ENCODE measurements at places on chromosomes 1 and 21.

- no peak for DNase-seq
Observed at GRCh38 chr1:208209896-208210589, 34.1 kb downstream of the PLXNA2 start.

- no peak for DNase-seq
Observed at GRCh38 chr1:158147869-158148268, 32.8 kb upstream of the CD1D start.

GRCh38 chr1:174169342-174169741, 10.0 kb downstream of the RABGAP1L start:
- DNase-seq: no peak

DNA sequence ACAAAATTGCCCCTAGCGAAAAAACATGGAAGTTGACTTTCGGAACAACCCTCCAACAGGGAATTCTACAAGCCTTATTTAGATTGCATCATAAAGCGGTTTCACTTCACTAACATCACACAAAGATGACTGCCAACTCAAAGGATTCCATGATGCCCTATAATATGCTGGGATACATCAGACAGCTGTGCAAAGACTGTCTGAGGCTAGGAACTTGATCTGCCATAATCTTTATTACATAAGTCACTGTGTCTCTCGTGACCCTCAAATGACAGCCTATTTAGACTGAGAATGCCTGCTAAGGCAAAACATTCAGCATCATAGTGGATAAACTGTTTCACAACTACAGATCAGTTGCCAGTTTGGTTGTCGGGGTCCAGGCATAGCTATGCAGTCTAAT, 23.8 kb downstream of the FH start:
- no peak for DNase-seq

DNA sequence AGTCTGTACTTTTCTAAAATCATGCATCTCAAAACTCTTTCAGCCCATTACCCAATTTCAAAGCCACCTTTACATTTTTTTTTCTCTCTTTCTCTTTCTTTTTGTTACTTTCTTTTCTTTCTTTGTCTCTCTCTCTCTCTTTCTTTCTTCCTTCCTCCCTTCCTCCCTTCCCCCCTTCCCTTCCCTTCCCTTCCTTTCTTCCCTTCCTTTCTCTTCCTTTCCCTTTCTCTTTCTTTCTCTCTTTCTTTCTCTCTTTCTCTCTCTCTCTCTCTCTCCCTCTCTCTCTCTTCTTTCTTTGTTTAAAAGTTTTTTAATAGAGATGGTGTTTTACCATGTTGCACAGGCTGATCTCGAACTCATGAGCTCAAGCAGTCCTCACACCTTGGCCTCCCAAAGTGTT, 11.5 kb downstream of the ZMYM4 start:
- no peak for DNase-seq

GRCh38 chr21:45820171-45821091, 161.1 kb upstream of the COL6A1 start:
- peak; percentile 63 for DNase-seq

GRCh38 chr1:217019475-217019874, 296.2 kb upstream of the ESRRG start:
- no peak for DNase-seq

DNA sequence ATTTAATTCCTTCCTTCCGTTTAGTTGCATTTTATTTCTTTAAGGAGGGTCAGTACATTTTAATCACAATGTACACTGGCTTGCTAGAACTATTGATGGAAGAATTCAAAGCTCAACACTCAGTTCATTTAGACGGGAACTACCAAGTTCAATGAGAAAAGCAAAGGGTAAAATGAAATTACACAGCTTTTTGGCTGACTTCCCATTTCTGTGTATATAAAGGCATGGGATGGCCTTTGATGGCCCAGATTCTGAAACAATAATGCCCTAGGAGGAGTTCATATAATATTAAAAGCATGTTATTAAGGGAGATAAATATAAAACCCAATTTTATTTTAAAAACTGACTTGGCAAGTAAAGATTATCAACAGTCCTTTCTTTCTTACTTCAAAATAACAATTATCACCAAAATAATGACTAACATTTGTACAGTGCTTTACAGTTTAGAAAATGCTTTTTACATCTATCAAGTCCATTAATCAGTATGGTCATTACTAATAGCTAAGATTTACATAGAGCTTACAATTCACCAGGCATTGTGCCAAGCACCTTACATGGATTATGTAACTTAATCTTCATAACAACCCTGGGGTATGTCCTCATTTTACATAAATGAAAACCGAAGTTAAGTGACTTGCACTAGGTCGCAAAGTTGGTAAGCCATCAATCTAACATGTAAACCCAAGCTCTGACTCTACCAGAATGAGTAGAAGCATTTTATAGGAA, 402.4 kb downstream of the OMA1 start:
- DNase-seq: no peak

DNA sequence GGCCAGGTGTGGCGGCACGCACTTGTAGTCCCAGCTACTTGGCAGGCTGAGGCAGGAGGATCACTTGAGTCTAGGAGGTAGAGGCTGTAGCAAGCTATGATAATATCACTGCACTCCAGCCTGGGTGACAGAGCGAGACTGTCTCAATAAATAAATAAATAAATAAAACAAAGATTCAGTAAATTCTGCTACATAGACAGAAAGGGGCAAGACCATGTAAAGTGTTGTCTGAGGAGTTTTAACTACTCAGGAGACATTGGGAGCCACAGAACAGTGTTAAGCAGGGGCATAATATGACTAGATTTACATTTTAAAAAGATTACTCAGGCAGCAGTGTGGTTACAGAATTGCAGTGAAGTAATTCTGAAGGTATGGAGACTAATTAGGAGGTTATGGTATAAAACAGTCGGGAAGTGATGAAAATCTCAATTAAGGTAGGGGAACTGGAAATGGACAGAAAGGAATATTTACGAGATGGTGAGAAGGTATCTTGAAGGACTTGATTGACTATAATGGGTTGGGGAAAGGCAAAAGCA, 94.7 kb downstream of the ATP1B1 start:
- no peak for DNase-seq

GRCh38 chr1:22629886-22630285, 6.5 kb upstream of the C1QA start:
- no peak for DNase-seq

GRCh38 chr1:103230061-103230460, 121.7 kb upstream of the COL11A1 start:
- no peak for DNase-seq

GRCh38 chr21:45523411-45524101, 18.7 kb downstream of the SLC19A1 start:
- no peak for DNase-seq

GRCh38 chr1:241847796-241848685, at the start of gene EXO1:
Gene EXO1 (plus strand): TSS chr1:241848204. CDS start chr1:241850426, 2,222 bp downstream.
- DNase-seq: peak; percentile 86

DNA sequence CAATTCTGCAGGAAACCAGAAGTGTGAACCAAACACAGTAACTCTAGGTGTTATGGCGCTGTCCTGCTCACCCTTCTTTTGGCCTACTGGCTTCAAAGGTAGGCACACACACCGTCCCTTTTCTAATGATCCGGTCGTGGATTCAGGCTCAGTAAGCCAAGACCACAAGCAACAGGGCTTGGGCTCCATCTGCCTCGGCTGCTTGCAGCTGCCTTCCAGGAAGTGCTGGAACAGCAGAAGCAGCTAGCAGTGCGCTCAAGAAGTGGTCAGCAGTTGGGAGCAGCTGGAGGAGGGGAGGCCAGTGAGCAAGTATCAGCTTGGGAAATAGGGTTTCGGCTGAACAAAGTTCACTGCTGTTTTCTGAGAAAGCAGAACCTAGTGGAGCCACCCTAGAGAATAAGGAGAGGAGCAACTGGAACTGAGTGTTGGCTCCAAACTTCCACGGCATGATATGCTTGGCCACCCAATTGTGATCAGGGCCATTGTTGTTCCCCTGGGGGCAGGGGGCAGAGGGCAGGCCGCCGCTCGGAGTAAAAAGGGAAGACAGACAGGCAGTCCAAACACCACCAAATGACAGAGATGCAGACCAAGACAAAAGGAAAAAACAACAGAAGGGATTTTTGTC, 173.4 kb downstream of the TOMM20 start:
- DNase-seq: no peak

DNA sequence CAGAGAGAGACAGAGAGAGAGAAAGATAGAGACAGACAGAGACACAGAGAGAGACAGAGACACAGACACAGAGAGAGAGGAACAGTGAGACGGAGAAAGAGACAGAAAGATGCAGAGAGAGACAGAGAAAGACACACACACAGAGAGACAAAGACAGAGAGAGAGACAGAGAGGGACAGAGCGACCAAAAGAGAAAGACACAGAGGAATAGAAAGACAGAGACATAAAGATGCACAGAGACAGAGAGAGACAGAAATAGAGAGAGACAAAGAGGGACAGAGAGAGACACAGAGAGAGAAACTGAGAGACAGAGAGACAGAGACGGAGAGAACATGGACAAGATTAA, 16.5 kb downstream of the WNT3A start:
- no peak for DNase-seq

GRCh38 chr1:167118188-167118587, 24.3 kb downstream of the STYXL2 start:
- DNase-seq: no peak

DNA sequence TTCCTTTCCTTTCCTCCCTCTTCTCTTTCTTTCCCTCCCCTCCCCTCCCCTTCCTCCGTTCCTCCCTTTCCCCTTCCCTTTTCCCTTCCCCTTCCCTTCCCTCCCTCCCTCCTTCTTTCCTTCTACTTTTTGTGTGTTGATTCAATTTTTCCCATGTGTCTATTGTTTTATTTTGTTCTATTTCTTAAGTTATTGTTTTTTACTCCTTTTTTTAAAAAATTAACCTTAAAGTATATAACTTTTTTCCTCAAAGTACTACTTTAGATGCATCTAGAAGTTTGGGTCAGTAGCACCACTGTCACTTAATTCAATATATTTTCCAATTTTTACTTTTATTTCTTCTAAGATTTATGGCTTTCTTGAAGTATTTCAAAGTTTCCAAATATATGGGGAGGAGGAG, 448.2 kb upstream of the VAMP3 start:
- no peak for DNase-seq

GRCh38 chr1:9593492-9594465, 5.1 kb downstream of the TMEM201 start:
- peak; percentile 13 for DNase-seq

GRCh38 chr21:46253610-46254124, 25.1 kb upstream of the LSS start:
- peak; percentile 30 for DNase-seq

- DNase-seq: no peak
Observed at GRCh38 chr1:171899838-171900237, 58.5 kb downstream of the DNM3 start.

GRCh38 chr1:22031214-22031962, 21.1 kb upstream of the CDC42 start:
- peak; percentile 28 for DNase-seq
